ENCODE measurements at places on chromosomes 7 and 10.

DNA sequence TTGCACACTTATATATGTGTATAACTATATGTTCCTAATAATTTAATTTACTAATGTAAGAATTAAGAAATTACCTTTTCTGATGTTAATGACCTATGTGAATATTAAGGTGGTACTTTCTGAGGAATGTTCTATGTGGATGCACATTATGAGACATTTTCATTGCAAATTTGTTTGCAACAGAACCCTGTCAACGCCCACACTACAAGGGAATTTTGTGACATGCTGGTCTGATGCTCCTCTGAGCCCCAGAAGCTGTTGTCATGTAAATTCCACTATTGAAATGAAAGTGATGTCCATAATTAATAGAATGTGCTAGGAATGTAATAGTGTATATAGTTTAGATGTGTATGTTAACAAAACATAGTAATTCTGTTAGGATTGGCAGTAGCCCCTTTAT, 4.5 kb downstream of the GRM3 start:
- no peak for DNase-seq

DNA sequence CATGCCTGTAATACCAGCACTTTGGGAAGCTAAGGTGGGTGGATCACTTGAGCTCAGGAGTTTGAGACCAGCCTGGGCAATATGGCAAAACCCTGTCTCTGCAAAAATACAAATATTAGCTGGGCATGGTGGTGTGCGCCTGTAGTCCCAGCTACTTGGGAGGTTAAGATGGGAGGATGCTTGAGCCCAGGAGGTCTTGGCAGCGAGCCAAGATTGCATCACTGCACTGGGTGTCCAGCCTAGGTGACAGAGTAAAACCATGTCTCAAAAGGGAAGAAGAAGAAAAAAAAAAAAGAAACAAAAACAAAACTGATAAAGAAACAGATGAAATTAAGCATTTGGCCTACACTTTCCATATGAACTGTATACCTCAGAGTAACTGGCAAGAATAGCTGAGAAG, 319.2 kb downstream of the PARD3 start:
- DNase-seq: no peak

- DNase-seq: no peak
Measured at GRCh38 chr10:24269476-24269875, 60.5 kb downstream of the KIAA1217 start.

- no peak for DNase-seq
Measured at GRCh38 chr10:124642088-124642710, 102.0 kb downstream of the FAM53B start.

DNA sequence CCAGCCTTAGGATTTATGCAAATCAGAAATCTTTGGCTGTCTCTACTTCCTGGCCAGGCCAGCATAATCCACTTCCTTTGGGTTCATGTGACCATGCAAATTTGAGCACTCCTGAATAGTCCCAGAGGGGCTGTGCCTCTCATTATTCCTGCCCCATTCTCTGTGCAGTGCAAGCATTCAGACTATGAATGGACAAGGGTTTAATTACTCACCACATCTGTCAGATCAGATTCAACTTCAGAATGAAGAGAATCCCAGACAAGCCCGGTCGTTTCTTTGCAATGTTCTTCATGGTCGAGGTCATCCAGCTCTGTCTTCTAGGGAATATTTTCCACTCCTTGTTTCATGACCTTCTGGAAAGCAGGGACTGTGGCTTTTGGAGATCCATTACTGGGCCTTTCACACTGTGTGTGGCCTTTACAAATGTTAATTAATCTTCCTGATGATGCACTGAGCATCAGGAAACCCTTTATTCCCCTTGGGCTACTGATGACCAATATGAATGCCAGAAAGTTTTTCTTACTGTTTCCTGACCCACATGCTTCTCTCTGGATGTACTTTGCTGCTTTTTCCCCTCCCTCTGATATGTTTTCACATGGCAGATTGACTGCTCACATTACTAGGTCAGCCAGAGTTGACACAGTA, 217.6 kb upstream of the TCF7L2 start:
- DNase-seq: no peak

GRCh38 chr7:75983471-75984129, 10.8 kb downstream of the TMEM120A start:
- no peak for DNase-seq

DNA sequence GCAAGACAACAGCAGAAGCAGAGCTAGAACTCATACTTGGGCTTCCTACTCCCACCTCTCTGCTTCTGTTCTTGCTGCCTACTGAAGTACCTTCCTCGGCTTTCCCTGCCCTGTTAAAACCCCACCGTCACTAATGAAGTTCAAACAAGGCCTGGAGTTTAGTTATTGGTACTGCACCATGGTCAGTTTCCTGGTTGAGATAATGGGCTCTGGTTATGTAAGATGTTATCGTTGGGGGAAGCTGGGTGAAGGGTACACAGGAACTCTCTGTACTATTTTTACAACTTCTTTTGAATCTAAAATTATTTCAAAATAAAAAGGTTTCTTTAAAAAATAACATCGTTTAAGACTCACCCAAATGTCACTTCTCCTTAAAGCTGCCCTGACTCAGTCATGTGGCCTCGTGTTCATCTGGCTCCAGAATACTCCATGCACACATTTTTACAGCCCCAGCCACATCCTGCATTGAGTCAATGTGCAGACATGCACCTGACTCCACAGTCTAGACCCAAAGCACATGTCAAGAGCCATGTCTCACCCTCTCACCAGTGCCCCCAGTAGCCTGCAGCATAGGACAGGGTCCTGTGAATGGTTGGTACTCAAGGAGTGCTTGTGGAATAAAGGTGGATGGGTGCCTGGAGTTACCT, 36.9 kb upstream of the AQP1 start:
- DNase-seq: no peak

DNA sequence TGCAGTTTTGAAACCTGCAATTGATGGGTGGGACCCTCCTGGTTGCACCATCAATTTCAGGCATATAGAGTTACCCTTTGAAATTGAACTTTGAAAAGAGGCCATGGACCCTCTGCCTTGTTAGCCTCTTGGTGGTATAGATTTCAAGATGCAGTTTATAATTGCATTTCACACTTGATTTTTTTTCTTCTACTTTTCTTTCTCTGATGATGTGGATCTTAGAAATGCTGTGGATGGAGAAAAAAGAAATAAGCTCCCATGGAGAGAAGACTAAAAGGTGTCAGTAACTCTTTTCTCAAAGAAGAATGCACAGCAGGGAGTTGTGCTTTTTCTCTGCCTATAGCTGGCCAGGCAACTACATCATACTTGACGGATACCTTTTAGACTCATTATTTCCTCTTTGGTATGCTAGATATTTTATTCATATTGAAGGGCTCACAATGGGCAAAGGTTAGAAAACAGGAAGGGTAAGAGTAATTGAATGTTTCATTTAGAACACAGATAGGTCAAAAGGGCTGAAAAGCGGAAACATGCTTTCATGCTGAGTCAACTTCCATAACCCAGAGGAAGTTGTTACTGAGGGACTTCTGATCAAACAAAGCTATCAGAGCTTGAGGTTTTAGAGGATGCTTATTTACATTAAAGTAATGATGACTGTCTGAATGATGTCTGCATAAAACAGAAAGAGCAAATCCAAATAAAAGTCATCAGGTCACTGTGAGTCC, 773.2 kb upstream of the LRRN3 start:
- DNase-seq: no peak

DNA sequence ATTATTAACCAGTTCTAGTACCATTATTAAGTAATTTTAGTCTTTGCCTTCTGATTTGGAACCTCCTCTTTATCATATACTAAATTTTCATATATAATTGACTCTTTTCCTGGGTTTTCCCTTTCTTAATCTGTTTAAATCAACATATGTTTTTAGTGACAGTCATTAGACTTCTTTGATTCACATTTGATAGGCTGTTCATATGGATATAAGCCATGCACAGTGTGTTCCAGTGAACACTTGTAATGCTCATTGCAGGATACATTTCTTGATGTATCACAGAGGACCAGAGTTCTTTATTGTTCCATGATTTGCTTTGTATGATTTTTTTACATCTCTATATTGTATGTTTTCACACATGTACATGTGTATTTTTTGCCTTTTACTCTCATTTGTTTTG, 114.0 kb downstream of the MLLT10 start:
- DNase-seq: no peak

DNA sequence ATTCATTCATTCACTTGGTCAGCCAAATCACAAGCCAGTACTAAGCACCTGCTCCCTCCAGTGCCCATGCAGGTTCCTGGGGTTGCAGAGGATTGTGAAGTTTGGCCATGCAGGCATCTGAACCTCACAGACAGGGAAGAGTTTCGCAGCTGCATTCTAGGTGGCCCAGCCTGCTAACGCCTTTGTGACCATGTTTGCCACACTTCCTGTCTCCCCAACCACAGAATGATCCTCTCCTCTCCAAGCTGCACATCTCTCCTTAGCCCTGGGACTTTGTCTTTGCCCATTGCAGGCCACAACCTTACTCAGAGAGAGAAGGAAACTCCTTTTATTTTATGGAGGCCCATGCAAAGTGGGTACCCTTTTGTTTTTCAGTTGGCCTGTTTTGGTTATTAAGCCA, 31.8 kb downstream of the EPDR1 start:
- no peak for DNase-seq

DNA sequence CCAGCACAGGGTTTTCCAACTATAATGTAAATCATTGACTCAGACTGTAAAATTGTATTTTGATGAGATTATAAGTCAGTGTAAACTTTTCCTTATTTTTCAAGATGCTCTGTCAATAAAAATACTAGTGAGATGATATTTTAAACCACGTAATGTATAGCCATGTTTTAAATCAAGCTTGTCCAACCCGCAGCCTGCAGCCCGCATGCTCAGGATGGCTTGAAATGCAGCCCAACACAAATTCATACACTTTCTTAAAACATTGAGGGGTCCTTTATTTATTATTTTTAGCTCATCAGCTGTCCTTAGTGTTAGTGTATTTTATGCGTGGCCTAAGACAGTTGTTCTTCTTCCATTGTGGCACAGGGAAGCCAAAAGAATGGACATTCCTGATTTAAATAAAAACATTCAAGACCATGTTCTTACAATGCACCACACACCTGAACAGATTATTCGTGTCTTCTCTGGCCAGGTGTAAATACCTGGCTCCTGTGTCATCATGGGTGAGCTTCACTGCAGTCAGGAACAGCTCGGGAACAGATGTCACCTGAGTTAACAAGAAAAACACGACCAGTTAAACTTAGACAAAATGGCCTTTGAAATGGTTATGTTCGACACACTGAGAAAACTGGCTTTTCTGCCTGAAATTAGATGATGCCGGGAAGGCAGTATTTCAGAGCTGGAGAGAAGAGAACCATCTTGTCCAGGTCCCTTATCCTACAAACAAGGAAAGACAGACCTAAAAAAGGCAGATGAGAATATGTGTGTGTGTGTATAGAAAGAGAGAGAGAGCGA, 5.9 kb downstream of the PITRM1 start:
- DNase-seq: no peak

- DNase-seq: no peak
Measured at GRCh38 chr10:9560976-9561375, 1456.7 kb upstream of the CELF2 start.

DNA sequence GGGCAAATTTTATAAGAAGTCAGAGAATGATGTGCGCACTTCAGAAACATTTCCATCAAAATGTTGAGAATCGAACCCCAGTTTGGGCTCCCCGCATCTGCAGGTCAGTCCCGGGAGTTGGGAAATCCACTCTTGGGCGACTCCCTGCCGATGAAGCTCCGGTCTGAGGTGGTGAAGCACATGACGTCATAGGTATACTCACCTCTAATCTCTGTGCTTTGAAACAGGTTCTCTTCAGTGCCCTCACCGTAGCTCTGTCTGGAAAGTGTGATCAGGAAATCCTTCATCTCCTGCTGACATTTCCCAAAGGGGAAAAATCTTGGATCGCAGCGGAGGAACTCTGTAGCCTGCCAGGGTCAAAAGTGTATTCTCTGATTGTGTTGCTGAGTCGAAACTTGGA, 138.5 kb downstream of the ABCA13 start:
- no peak for DNase-seq

DNA sequence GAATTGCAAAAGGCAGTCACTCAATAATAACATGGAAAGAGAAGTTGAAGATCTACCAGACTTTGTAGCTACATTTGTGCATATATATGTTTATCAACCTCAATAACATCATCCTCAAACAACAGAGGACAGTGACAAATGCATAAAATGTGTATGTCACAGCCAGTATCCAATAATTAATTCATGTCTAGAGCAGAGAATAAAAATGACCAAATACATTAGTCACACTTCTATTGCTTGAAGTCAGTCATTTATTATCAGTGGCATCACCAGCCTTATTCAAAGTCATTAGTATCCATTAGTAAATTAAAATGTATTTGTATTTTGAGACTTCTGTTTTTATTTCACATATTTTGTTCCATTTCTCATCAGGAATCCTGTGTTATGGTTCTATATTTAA, 852.8 kb downstream of the XPNPEP1 start:
- DNase-seq: no peak
